ENCODE measurements at places on chromosomes 2 and 18.

GRCh38 chr2:70983506-70984227, 5.2 kb downstream of the ANKRD53 start:
- no peak for DNase-seq

DNA sequence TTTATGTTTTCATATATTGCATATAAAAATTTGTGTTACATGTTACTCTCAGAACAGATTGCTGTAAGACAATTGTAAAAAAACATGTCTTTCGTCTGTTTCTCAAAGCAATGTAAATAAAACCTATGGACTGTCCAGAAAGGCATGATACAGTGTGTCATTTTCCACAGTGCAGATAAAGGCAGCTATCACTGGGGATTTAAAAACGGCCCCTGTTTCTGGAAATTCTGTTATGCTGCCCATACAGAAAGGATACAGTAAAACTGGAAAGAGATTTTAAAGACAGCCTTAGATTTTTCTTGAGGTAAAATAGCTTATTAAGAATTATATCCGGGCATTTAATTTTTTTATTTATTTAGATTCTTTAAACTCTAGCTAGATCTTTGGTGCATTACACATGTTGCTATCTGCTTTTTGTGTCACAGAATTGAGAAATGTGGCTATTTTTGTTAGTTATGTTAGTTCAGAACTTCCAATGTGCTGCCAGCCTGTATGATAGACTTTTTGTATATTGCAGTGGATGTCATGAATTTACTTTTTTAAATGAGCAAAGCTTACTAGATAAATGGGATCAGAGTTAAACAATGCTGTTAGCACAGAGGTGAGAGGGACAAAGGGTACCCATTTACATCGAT, 859 bp upstream of the INO80D start:
- no peak for DNase-seq

DNA sequence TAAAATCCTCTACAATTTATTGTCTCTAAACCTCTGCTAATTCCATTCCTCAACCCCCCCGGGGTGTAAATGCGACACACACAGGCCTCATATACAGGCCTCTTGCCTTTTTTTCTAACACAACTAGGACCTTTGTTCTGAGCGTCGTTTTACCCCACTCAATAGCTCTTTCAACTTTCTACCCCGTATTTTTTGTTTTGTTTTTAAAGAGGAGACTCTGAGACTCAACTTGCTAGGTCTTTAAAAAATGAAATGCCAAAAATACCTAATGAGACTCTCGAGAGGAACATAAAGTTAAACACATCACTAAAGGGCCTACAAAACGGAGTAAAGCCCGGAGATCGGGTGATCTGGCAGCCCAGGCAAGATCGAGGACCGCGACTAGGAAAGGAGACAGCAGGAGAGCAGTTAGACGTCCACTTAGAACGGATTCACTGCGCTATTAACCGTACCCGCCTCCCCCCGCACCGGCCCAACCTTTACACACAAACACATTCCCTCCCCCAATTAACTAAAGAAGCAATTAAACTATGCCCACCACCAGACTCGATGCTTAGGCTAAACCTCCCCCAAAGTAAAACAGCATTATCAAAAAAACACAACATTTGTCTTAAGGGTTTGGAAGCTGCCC, 1.7 kb downstream of the TRIP12 start:
- no peak for DNase-seq

- DNase-seq: no peak
Observed at GRCh38 chr2:151638191-151638933, 95.9 kb downstream of the NEB start.

DNA sequence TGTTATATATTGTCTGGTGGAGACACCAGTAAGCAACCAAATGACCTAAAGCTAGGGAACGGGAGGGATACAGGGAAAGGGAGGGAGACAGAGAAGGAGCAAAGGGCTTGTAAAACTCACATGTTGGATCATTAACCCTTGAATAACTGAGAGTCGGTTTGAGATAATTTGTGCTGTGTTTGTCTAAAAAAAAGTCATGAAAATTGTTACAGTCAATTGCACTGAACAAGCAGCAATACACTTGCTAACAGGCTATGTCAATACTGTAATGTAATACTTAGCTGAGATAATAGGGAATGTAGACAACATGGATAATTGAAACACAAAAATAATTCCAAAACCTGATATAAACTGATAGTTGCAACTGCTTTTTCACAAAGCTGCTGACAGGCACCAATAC, 71.3 kb upstream of the ZNF521 start:
- no peak for DNase-seq

DNA sequence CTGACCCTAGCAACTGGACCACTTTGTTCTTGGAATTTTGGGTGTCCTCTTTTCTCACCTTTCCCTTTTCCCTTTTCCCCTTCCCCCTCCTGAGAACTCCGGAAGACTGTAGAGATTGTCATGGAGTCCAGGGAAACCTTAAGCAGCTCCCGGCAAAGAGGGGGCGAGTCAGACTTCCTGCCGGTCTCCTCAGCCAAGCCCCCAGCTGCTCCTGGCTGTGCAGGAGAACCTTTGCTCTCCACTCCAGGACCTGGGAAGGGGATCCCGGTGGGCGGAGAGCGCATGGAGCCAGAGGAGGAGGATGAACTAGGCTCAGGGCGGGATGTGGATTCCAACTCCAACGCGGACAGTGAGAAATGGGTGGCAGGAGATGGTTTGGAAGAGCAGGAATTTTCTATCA, 20.5 kb downstream of the SETBP1 start:
- no peak for DNase-seq
